ENCODE measurements at places on chromosomes 3 and 15.

GRCh38 chr3:155519078-155519477 is 225.6 kb upstream of the STRIT1 start:
- DNase-seq, result no peak

- DNase-seq, result no peak
Observed at GRCh38 chr3:72816862-72817355, 31.3 kb downstream of the SHQ1 start.

DNA sequence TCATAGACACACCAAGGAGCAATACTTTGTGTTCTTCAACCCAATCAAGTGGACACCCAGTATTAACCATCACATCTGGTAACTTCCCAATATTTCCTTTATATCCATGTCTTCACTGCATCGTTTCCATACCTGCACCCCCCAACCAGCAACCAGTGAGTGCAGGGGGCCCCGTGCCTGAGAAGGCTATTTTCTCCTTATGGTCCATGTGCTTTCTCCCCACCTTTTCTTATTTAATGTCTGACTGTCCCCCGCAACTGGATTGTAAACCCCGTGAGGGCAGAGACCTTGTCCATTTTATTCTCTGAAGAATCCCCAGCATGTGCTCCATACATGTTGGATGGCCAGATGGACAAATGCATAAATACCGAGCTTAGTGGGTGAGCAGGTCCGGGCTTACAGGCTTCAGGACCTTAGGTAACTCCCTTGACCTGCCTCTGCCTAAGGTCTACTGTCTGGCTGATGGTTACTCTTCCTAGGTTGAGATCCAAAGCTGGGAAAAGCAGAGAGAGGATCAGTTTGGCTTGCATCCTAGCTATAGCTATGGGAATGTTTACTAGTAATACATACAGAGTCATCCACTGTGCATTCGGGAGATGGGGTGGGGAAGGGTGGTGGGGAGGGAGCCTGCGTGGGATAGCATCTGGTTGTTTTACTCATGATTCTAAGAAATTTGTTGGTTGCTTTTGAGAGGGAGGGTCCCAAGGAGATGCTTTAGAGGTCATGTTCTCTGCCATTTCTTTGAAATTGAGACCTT is 41.5 kb downstream of the PXYLP1 start:
- no peak for DNase-seq

DNA sequence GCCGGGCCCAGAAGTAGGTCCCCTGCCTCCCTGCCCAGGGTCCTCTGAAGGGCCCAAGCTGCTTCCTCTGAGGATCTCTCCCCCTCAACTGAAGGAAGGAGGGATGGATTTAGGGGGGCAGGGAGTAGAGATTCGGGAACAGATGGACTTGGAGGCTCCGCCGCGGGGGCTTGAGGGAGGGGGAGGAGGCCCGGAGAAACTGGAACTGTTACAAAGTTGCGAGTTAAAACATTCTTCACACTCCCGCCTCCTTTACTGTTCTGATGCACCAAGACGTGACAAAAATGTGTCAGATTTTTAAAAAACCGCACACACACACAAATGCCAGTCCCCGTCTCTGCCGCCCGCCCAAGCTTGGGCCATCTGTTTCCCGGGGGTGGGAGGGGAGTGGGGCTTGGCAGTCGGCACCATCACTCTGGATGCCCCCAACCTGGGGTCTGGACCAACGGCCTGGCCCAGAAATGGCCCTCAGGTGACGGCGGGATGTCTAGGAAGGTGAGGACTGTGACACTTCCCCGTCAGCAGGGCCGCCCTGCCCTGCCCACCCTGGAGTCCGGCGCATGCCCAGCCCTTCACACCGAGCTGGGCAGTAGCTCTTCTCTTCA is 25.0 kb upstream of the LINGO1 start:
- DNase-seq, result no peak

GRCh38 chr15:71290881-71291635 is 175.8 kb downstream of the THSD4 start:
- DNase-seq, result no peak

GRCh38 chr3:105401691-105402149 is 35.0 kb downstream of the ALCAM start:
- no peak for DNase-seq

- no peak for DNase-seq
Observed at GRCh38 chr3:196963631-196963953, 5.0 kb downstream of the PIGZ start.

- no peak for DNase-seq
Observed at GRCh38 chr15:57496946-57497869, 94.5 kb upstream of the MYZAP start.

GRCh38 chr15:36589971-36590370 is 10.5 kb downstream of the CDIN1 start:
- DNase-seq, result no peak

DNA sequence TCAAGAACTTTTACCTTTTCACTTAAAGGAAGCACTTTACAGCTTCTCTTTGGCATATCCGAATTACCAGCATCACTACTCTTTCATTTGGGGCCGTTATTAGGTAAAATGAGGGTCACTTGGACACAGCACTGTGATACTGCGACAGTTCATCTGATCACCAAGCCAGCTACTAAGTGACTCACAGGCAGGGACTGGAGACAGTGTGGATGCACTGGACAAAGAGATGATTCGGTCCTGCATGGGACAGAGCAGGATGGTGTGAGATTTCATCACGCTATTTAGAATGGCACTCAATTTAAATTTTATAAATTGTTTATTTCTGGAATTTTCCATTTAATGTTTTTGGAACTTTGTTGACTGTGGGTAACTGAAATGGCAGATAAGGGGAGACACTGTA is 166.9 kb upstream of the IL12A start:
- no peak for DNase-seq

Data from CD4-positive, alpha-beta T cell treated with Interleukin-12 subunit alpha and Interleukin-12 subunit beta, for 1 hour (primary cell).